ENCODE measurements at places on chromosomes 4 and X. TPM values are rescaled to one million over a fixed set of nuclear protein-coding genes. Genes with fewer than 3 reads are reported as not detected.

- DNase-seq = no peak
Measured at GRCh38 chr4:54185866-54186265, 43.2 kb upstream of the PDGFRA start.

Gene PNMA3
- 2.5 TPM for total RNA-seq

- DNase-seq = no peak
Measured at GRCh38 chrX:3379111-3379510, 32.7 kb upstream of the MXRA5 start.

Gene RPL9
- 710 TPM for total RNA-seq

Gene SMIM31
- not detected for total RNA-seq

DNA sequence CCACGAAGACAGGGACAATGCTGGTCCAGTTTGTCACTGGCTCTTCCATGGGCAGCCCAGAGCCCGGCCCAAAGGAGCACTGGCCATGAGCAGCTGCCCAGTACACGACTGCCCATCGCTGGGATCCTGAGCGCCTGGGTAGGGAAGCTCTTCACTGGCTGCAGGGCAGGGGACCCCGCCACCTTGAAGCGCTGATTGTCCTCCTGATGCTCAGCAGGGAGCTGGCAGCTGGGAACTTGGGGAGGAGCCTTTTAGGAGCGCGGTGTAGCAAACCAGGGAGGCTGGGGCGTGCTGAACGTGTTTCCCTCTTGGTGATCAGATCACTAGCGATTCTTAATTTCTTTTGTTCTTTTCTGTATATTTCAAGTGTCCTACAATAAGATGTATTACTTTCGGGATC lies 1.8 kb downstream of the L1CAM start:
- no peak for DNase-seq

DNA sequence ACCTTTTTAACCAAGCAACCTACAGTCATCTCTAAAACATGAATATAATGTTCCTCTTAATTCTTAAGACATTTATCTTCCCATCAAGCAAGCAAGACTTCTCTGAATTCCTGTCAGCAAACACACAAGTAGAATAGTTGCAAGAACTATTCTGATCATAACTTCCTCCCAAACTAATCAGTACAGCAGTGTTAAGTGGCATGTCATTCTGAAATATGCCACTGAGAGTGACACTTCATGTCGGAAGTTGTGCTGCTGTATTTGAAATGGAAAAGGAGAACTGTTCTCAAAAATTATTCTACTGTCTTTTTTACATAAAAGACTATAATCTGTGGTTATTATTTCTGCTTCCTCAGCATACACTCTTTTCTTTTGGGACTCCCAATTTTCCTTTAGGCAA lies 546.6 kb downstream of the PCDH18 start:
- DNase-seq = no peak

Gene SLC7A11
- total RNA-seq = 0.08 TPM

- no peak for DNase-seq
Measured at GRCh38 chrX:12874581-12874980, 7.7 kb downstream of the TLR7 start.

Gene AFF1
- total RNA-seq = 60.5 TPM

- no peak for DNase-seq
Measured at GRCh38 chr4:39834269-39834668, 136.3 kb downstream of the UBE2K start.

- DNase-seq = no peak
Measured at GRCh38 chrX:144849141-144849540, 398.2 kb upstream of the SPANXN1 start.

DNA sequence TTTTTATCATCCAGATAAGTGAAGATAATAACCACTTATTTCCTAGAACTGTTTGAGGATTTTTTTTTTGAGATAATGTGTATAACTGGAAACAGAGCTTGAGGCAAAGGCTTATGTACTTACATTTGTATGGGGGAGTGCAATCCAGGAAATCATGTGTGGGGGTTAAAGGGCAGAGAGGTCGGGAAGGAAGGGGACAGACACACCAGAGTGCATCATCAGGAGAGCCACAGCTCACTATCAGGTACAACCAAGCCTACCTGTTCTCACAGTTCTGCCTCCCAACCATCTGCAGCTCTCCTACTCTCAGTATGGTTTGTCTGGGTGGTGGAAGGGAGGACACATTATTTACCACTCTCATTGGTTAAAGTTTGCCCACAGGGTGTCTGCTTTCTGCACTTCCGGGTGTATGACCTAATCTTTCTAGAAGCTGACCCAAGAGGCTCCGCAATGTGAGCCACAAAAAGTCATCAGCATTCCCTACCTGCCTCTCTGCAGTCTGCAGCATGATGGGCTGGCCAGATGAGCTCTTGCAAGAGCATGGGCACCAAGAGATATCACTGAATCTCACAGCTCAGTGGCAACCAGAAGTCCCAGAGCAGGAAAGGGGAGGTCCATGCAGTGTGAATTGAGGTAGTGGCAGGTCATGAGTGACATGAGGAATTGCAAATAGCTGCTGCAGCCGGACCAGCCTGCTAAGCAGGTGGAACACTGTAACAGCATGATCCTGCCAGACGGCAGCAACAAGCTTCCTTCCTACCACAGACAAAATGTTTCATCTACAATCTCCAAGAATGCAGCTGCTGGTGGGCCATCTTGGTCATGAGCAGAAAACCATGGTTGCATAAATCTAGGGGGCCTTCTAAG lies 36.9 kb upstream of the SPRY1 start:
- DNase-seq = no peak

Gene TMEM144
- total RNA-seq = 10.4 TPM

- DNase-seq = no peak
Measured at GRCh38 chr4:523601-524000, 24.6 kb downstream of the PIGG start.

GRCh38 chr4:119005928-119006460 lies 117.3 kb downstream of the SYNPO2 start:
- DNase-seq = no peak

DNA sequence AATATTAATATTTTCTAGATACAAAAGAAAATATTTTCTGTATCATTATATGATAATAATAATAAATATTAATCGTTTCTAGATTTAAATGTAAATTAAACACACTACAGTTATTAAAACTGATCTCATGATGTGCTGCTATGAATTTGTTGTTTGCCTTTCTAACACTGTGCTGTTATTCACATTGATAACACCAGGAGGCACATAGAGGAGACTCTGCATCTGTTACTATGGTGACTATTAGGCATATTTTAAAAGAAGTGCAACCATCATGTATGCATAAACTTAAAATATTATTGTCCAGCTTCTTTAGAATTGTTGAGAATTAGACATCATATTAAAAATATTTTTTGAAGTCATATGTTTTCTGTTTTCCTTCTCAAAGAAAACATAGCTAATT lies 11.8 kb upstream of the PDGFC start:
- DNase-seq = no peak

Gene CORIN
- total RNA-seq = 65.0 TPM

- no peak for DNase-seq
Measured at GRCh38 chr4:34644579-34645115, 1599.7 kb downstream of the ARAP2 start.

GRCh38 chr4:80196259-80196921 lies 913 bp upstream of the PRDM8 start:
- no peak for DNase-seq

- no peak for DNase-seq
Measured at GRCh38 chrX:123274796-123275195, 90.7 kb downstream of the GRIA3 start.

- DNase-seq = no peak
Measured at GRCh38 chr4:101083131-101083530, 264.2 kb downstream of the PPP3CA start.

Gene TRIML2
- not detected for total RNA-seq

GRCh38 chr4:139481465-139481864 lies 27.5 kb downstream of the RAB33B start:
- DNase-seq = no peak

DNA sequence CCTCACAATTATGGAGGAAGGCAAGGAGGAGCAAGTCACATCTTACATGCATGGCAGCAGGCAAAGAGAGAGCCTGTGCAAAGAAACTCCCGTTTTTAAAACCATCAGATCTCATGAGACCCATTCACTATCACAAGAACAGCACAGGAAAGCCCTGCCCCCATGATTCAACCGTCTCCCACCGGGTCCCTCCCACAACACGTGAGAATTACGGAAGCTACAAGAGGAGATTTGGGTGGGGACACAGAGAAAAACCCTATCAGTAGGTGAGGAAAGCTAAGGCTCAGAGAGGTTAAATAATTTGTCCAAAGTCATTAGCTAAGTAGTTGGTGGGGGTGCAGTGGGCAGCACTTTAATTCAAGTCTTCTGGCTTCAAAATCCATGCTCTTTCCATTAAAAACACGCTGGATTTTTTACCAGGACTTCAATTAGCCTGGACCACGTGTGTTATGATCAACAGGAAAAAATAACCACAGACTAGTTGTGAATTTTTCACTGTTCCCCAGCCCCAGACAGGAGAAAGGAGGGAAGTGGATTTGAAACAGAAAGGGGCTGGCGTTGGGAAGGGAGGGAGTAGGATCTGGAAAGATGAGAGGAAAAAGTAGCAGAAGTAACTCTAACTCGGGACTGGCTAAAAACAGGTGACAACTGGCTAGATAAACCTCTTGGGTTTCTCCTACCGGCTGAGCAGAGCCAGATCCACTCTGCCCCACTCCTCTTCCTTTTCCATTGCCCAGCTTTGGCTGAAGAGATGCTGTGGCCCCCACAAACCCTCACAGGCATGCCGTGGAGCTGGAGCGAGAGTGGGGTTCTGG lies 986 bp downstream of the MTMR8 start:
- no peak for DNase-seq

Gene RAB33A
- total RNA-seq = 0.24 TPM

DNA sequence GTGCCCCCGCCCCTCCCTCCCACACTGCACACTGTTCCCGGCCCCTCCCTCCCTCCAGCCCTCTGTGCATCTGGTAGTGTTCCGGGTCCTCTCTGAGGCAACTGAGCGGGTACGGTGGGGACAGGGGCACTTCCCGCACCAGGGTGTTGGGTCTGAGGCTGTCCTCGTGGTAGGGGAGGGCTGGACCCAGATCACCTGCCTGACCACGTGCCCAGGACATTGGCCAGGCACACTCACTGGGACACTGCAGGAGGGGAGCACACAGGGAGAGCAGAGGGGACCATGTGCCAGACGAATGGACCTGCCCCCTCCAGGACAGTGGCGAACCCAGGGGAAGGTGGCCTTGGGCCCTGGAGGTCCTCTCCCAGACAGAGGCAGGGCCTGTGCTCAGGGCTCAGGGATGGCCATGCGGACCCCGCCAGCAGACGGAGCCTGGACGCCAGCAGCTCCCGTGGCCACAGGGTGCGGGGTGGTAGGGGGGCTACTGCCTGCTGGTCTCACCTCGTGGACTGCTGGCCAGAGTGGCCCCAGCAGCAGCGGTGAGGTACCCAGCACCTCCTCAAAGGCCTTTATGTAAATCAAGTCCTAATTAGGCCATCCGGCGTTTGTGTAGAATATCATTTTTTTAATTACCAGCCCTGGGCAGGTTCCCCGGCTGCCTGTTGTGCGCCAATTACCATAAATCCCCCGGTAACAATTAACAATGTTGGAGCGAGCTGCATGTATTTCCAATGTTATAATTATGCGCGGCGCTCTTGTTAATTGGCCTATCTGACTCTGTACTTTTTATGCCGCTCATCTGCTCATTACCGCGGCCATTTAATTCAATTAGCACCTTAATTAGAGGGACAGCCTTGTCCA lies 106.9 kb downstream of the FAM53A start:
- peak; percentile 40 for DNase-seq

GRCh38 chr4:158155656-158156356 lies 17.0 kb downstream of the GASK1B start:
- no peak for DNase-seq

DNA sequence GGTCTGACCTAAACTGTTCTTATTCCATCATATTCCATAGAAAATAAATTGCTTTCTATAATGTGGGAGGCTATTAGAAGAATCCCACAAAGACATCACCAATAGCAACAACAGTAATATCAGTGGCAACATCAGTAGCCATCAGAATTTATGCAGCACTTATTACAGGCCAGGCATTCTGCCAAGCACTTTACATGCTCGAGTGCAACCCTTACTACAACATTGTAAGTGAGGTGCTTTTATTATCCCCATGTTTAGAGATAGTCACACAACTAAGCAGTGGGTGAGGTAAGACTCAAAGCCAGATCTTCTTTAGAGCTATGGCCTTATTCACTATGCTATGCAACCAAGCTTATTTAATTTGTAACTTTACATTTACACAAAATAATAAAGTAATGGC lies 317.1 kb upstream of the BMP3 start:
- DNase-seq = no peak

DNA sequence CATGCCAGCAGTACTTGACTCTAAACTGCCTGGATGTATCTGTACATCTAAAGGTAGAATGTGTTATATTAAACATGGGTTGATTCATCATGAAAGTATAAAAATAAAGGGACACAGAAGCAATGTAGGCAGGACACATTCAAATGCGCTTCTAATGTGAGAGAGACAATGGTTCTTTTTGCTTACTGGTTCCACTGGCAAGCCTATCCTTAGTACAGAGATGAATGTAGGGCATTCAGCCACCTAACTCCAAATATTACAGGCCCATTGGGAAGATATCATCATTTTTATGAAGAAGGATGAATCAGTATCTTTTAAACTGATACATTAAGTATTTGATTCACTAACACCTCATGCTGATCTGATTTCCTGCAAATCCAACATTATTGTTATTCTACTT lies 18.0 kb downstream of the CDKL2 start:
- no peak for DNase-seq

DNA sequence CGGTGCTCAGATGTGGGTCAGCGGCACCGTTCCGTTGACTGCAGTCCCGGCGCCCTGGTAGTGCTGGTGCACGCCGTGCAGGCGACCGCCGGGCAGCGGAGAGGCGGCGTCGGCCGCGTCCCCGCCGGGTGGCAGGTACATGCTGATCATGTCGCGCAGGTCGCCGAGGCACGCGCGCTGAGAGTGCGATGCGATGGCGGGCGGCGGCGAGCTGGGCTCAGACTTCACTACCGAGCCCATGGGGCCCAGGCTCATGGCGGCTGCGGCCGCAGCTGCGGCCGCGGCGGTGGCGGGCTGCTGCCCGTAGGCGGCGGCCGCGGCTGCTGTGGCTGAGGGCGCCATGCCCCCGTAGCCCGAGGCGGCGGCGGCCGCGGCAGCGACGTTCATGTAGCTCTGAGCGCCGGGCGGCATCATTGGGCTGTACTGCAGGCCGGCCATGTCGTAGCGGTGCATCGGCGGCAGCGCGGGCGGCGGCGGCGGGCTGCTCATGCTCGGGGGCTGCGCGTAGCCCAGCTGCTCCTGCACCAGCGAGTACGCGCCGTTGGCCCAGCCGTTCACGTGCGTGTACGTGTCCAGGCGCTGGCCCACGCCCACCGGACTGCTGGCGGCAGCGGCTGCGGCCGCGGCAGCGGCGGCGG lies 1.0 kb downstream of the SOX3 start:
- no peak for DNase-seq

DNA sequence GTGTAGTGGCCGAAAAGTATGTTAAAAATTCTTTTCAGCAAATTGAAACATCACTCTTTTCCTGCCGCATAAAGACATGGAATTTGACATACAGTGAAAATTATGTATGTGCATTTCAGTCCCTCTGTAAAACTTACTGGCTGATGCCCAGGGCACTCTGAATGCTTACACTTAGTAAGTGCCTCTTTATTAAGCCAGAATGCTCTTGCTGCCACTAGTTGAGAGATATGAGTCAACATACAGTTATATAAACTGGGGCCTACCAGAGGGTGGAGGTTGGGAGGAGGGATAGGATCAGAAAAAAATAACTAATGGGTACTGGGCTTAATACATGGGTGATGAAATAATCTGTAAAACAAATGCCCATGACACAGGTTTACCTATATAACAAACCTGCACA lies 38.1 kb upstream of the TRPC5 start:
- no peak for DNase-seq

GRCh38 chrX:74248889-74249288 lies 55.1 kb upstream of the ZCCHC13 start:
- DNase-seq = no peak

Gene CDKL2
- 0.13 TPM for total RNA-seq

GRCh38 chr4:13415068-13415785 lies 68.9 kb downstream of the RAB28 start:
- DNase-seq = no peak

Data from Right ventricle myocardium superior (tissue), 1 donor.